ENCODE measurements at places on chromosomes 5 and 9.

GRCh38 chr5:156913355-156913718 lies 49.7 kb downstream of the TIMD4 start:
- DNase-seq: no peak

DNA sequence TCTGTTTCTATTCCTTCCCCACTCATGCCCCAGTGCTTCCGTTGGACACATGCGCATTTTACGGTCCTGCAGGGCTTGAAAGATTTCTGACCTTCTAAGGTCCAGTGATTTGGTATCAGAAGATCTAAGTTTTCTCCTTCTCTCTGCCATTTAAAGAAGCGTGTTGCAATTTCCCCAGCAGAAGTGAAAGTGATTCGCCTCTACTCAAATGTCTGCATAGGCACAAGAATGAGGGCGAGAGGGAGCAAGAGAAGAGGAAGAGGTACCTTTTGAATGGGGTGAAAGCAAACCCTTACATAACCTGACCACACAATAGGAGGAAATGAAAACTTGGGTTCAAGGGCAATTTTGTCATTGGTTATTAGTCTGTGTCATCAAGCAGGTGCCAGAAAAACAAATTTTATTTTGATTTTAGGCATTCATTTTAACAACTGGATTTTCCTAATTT lies 31.7 kb upstream of the NR3C1 start:
- DNase-seq: no peak

DNA sequence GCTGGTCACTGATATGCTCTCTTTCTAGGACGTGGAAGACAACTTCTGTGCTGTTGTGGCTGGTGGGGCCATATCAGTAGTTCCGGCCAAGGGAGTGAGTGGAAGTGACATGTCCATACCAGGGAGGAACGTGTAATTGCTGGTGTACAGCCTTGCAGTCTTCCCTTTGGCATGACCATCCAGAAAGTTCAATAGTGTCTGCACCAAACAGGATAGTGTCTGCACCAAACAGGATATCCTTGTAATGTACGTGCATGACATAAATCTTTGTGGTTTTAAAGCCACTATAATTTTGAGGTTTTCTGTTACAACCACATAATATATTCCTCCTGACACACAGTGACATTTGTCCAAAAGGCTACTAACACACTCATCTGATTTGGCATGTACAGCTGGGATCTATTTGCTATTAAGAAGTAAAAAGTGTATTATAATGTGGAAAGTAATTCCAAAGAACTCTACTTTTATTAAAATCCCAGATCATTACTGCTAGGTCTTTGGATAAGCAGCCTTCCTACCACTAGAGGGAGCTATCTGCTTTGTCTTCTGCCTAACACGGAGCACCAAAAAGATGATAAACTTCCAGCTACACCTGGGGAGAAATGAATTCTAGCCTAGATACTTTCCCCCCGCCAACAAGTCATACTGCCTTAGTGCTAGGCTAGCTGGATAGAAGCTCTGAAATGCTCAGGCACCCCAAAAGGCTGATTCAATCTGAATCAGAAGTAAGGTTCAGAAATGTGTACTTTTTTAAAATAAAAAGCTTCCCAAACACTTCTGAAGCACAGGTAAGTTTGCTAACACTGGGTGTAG lies 52.7 kb downstream of the RNF145 start:
- no peak for DNase-seq

- no peak for DNase-seq
Measured at GRCh38 chr9:88672874-88673689, 138.1 kb downstream of the NXNL2 start.

DNA sequence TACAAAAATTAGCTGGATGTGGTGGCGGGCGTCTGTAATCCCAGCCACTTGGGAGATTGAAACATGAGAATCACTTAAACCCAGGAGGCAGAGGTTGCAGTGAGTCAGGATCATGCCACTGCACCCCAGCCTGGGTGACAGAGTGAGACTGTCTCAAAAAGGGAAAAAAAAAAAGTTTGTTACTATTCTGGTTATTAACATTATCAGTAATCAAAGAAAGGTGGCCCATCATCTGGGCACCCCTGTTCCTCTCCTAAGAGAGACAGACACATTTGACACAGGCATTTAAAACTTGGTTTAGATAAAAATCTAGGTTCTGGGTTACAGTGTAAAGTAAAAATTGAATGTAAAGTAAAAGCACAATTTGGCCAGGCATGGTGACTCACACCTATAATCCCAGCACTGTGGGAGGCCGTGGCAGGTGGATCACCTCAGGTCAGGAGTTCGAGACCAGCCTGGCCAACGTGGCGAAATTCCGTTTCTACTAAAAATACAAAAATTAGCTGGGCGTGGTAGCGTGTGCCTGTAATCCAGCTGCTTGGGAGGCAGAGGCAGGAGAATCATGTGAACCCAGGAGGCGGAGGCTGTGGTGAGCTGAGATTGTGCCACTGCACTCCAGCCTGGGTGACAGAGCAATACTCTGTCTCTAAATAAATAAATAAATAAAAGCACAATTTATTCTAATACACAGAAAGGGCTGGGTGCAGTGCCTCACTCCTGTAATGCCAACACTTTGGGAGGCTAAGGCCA lies 16.7 kb upstream of the PHYHD1 start:
- no peak for DNase-seq

- DNase-seq: no peak
Measured at GRCh38 chr9:136078498-136079011, 16.5 kb downstream of the NACC2 start.

DNA sequence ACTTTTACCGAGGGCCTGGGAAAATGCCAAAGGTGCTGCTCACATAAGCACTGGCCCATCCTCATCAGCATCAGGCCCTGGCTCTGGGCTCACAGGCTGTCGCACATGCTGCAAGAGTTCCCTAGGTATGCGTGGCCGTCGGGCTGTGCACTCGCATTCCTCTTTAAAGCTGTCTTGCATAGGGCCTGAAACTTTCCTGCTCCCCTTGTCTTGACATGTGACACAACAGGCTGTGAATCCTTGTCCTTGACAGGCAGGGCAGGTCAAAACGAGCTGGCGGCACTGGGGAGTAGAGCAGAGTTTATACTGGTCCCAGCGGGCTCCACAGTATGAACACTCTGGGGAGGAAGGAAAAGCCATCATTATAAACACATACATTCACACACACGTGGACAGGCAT lies 30.7 kb downstream of the TSTD2 start:
- DNase-seq: no peak

DNA sequence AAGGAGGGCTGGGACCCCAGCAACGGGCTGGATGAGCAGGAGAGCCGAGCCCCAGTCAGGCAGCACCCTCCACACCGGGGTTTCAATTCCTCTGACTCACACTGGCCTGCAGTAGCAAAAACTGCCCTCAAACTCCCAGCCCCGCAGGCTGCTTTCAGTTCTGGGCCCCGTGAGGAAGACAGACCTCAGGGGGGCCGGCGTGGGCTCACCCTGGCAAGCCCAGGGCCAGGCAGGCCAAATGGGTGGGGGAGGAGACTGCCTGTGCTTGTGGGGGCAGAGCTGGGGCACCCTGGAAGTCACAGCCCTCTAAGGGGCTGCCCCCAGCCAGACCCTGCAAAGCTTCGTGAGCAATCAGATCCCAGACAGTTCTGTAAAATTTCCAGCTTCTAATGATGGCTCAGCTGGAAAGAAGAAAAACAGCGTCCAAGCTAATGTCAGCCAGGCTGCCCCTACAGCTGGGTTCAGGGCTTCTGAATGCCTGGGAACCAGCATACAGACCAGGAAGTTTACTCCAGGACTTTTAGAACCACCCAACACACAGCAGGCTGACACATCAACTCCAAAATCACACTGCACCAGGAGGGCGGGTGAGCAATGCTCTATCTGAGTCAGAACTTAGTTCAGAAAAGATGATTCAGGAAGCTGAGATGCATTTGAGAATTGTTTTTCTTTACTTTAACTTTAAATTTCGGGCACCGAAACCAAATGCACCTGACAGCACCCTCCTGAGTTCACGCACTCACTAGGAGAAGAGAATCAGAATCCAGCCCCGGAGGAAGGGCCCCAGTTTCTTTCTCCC lies 34.7 kb downstream of the LPCAT1 start:
- no peak for DNase-seq

DNA sequence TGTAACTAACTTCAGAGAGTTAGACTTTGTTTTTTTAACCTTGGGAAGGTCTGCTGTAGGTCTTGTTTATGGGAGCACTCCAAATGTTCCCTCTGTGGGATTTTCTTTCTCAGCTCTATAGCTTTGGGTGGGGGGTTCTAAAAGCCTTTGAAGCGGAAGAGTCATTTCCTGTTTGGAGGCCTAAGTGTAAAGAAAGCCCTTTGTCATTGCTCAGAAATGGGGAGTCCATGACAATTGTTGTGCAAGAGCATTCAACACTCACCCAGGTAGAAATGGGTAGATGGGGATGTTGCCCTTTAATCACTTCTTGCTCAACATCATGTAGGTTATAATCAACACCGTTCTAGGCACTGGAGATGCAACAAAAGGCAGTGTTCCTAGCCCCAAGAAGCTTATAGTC lies 30.3 kb upstream of the MAST4 start:
- no peak for DNase-seq

DNA sequence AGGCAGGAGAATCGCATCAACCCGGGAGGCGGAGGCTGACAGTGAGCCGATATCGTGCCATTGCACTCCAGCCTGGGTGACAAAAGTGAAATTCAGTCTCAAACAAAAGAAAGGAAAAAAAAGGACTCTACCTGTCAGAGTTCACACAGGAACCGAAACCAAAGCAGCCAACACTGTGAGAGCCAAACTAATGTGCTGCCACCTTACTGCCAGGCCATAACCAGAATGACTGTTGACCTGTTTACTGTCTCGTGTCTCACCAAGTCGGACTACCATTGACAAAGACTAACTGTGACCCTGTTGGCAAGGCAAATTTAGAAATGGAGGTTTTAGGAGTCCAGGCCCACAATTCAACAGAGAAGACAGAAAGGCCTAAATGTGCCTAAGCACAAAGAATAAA lies 112.4 kb downstream of the ANXA2R start:
- DNase-seq: no peak

DNA sequence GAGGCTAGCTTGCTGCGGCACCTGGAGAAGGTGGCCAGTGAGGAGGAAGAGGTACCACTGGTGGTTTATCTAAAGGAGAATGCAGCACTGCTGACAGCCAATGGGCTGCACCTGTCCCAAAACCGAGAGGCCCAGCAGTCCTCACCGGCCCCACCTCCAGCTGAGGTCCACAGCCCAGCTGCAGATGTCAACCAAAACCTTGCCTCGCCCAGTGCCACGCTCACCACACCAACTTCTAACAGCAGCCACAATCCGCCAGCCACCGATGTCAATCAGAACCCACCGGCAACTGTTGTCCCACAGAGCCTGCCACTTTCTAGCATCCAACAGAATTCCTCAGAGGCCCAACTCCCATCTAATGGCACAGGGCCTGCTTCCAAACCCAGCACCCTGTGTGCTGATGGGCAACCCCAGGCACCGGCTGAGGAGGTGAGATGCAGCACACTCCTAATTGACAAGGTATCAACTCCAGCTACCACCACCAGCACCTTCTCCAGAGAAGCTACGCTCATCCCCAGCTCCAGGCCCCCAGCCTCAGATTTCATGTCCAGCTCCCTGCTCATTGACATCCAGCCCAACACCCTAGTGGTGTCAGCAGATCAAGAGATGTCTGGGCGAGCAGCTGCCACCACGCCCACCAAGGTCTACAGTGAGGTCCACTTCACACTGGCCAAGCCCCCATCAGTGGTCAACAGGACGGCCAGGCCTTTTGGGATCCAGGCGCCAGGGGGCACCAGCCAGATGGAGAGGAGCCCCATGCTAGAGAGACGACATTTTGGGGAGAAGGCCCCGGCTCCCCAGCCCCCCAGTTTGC lies 8.0 kb downstream of the SYNPO start:
- DNase-seq: no peak

DNA sequence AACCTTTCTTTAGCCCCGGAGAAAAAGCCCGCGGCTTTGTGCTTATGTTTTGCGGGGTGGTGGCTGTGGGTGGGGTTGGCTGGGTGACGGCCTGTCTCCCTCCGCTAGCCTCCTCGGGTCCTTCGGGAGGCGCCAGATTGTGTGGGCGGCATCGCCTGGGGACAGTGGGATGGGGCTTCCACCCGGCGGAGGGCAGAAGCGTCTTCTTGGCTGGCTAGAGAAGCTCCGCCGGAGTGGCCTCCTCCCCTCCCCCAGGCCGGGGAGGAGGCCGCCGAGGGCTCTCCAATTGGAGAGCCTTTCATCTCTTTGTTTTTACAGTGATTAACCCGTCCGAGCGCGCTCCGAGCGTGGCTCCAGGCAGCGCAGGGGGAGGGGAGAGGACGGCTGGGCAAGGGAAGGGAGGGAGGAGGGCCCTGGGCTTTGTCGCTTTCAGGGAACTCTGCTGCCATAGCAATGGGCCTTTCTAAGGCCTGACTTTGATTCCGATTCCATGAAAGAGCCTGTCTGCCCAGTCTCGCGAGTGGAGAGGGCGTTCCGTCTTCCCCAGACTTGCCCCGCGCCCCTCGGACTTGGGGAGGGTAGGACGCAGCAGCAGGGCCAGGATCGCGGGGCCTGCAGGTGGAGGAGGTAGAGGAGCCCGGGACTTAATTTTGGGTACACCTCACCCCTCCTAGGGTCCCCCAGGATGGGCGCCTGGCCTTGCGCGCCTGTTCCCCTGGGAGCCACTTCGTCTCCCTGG lies 36.7 kb upstream of the TIFAB start:
- no peak for DNase-seq

DNA sequence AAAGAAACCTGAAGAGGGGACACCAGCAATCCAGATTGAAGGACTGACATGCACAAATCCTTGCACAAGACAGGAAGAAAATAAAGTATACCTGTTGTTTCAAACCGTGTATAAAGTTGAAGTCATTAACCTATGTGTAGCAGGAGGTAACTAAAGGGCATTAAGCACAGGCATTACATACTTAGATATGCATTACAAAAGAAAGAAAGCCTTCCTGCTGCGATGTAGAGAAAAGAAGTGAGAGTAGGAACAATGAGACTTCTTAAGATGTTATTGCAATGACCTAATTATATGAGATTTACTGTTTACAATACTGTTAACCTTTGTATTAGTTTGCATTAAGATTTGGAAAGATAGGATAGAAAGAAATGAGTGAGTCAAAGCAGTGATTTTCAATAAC lies 308.9 kb upstream of the PTPRD start:
- no peak for DNase-seq

All from stimulated activated CD8-positive, alpha-beta memory T cell treated with anti-CD3 and anti-CD28 coated beads, Interleukin-4, amount 100 ng/mL, for 4 hours (primary cell).